NCI-H1930 (cell line): ENCODE measurements at places on chromosomes 2 and 18.

- no peak for DNase-seq
These were observed 9.7 kb upstream of the ARL5A start for GRCh38 chr2:151837926-151838325.

- no peak for DNase-seq
These were observed 1.4 kb downstream of the MBD2 start for GRCh38 chr18:54222922-54223567.

DNA sequence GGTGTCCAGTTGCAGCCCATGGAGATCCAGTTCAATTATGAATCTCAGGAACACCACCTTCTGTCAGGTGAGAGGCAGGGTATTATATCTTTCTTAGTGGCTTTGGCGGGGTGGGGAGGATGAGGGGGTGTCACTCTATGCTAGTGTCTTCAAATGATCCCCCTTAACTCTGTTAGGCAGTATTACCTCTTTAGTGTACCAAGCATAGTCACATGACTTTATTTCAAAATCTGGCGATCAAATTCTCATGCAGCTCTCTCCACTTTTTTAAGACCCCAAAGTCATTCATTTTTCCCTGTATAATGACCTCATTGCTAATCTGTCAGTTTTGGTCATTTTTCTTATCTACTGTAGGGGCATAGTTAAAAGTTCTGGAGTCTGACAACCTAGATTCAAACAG is 1.1 kb upstream of the ZSCAN30 start:
- no peak for DNase-seq

DNA sequence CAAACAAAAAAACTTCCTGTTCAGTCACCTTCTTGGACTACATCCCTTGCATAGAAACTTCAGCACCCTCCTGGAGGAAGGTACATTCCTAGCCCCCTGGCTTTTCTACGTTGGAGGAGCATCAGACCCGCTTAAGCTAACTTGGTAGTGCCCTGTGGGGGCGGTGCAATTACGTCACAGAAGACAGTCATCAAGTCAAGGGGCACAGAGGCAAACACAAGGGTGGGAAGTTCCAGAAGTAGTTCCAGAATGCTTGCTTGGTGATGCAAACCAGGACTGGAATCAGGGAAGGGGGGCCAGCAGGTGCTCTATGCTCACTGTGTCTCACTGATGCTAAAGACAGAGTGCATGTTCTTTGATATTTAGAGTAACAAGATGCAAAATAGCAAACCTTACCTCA is 15.2 kb upstream of the AGFG1 start:
- DNase-seq = no peak

- DNase-seq = peak; percentile 12
These were observed 997 bp upstream of the TGIF1 start for GRCh38 chr18:3448838-3449511.

GRCh38 chr18:22005191-22005841 is 164.1 kb upstream of the GATA6 start:
- DNase-seq = no peak

GRCh38 chr2:218036371-218036770 is 32.7 kb upstream of the RUFY4 start:
- DNase-seq = no peak

DNA sequence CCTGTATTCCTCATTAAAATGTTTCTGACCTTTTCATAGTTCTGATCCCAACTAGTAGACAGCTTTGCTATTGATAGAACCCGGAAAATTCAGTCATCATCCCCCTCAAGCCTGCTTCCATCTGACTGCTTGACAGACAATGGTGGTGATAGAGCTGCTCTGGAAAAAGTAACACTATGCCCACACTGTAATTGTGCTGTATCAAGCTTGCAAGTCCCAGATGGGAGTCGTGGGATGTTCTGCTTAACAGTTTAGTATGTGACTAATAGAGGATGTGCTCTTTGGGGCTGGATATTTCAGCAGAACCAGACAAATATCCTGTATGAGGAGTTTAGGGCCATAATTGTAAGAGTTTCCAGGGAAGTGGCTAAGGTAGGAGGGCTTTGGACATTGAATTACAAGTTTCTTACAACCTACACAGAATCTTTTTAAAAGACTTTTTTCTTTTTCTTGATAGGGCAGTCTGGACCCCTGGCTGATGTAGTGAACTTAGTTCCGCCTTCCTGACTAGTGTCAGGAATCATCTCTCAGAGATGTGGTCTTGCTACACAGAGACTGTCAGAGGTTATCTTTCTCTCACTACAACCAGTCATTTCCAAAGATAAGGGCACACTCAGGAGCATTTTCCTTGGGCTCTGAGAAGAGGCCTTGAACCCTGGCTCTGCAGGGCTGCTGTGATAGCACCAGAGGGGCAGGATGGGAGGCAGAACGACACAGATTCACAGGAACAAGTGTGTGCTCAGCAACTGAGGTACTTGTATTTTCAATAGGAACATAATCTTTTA is 158.0 kb upstream of the RBMS1 start:
- DNase-seq = no peak

DNA sequence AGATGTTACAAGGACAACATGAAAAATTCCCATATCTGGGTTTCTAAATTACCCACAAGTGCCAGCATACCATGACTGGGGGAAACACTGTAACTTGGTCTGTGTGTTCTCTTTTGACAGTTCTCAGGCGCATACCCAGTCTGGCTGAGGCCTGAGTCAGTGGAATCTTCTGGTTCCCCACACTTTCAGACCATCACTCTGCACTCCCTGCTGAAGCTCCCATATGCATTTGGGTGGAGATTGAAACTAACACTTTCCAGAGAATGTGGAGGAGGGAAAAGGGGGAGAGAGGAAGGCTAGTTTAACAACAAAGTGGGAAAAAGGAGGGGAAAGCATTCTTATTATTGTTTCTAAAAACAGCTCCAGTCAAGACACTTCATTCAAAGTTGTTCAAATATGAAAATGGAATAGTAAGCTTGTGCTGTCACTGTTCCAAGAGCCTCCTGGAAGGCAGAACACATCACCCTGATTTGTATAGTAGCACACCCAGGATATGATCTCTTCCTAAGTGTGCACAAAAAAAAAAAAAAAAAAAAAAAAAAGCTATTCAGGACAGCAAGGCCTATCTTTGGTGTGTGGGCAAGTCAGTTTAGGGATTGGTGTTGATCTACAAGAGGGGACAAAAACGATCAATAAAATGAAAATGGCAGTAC is 48.1 kb upstream of the CTIF start:
- DNase-seq = no peak

- DNase-seq = no peak
These were observed 12.6 kb downstream of the BCL2 start for GRCh38 chr18:63306819-63307550.

- DNase-seq = no peak
These were observed 6.1 kb downstream of the CFAP221 start for GRCh38 chr2:119550346-119550745.

- no peak for DNase-seq
These were observed 68.8 kb upstream of the CDC42EP3 start for GRCh38 chr2:37740164-37740739.

DNA sequence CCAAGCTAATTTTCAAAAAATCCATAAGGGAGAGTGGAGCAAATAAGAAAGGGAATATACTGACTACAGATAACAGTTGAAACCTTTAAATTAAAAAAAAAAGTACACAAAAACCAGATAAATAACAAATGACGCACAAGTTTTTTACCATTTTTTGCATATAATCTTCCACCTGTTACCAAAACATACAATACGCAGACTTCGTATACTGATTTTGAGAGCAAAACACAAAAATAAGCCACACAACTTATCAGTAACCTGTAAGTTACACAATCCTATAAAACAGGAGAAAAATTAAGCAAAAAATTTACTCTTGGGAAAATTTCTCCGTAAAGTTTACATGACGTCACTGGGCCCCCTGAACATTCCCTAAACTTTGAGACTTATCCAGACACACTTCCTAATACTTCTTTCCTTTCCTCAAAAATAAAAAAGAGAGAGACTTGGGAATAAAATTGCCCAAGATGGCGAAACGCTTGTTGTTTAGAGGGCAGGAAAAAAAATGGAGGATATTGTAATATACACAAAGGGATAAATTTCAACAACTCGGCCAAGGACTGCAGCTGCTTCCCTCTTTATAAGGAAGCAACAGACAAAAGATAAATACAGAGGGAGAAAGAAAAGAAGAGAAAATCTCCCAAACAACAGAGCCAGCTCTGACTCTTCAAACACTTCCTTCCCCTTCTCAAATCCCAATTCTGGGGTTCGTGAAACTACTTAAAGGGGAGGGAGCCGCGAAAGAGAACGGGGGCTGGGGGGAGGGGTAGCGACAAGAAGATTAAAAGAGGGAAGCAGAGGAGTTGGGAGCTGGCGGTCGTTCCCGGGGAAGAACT is 1.6 kb downstream of the BAZ2B start:
- DNase-seq = peak; percentile 53

GRCh38 chr2:10124538-10125045 is 2.1 kb downstream of the RRM2 start:
- peak; percentile 54 for DNase-seq

- no peak for DNase-seq
These were observed 32.6 kb downstream of the FBXO15 start for GRCh38 chr18:74115046-74115445.

DNA sequence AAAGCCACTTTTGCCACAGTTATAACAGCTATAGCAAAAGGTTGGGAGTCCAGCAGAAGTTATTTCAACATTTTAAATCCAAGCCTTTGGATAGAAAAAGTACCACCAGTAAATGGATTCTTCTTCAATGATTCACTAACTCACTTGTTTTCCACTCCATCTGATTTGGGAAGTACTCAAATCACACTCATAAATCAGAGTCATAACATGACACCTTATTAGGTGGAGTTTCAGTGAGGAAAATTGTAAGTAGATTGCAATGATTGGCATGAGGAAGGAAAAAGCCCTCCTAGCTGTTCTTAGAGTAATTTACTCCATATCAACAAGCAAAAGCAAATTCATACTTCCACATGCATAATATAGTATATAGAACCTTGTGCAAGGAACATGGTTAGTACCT is 132.9 kb downstream of the NR4A2 start:
- no peak for DNase-seq

DNA sequence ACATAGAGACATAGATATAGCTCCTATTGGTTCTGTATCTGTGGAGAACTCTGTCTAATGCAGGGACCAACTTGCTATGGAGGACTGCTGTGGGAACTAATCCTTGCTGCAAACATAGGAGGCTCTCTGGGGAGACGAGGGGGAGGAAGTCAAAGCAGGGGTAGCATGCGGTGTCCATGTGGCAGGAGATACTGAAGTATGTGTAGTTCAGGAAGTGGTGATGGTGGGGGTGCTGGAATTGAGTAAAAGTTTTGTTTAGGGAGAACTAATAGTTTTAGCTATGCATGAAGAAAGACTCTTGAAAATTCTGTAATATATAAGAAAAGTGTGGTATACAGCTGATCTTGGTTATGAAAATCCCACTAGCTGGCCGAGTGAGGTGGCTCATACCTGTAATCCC is 62.0 kb downstream of the ANKRD44 start:
- no peak for DNase-seq

DNA sequence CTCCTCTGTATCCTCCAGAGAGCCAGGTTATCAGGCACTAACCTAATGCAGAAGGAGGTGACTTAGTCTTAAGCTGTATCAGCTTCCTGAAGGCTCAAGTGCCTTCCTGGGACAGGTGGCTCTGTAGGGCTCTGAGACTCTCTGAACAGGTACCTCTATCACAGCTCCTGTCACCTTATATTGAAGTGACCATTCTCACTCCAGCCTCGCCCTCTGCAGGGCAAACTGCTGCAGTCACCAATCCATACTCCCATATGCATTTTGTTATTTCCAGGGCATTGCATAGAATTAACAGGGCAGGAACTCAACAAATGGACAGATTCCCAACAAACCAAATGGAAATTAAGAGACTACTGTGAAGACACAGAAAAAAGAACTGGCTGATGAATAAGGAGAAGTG is 203.0 kb upstream of the REV1 start:
- DNase-seq = no peak

DNA sequence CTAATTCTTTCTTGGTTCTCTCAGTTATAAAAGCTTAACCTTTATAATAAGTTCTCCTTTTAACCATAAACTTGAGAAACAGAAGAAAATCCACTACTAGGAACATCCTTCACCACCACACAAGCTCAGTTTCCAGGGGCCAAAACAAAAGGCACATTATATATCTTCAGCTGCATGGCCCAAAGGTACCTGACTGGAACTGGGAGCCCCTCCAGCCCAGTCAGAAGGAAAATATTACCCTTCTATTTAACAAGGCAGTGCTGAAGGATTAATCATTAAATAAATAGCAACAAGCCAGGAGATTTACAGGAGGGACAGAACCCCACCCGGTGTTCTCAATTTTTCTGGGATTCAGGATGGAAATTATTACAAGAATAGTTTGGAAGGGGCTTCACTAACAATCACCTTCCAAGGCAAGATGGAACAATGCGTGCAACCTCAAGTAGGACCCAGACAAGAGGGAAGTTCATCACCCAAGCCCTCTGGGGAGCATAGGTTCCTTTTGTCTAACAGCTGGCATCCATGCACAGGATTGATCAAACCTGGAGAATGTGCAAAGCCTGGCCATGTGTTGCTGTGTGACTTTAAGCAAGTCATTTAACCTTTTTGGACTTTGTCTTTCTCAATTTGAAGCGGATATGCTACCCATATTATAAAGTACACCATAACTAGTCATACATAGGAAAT is 159.6 kb upstream of the SETBP1 start:
- DNase-seq = no peak

GRCh38 chr18:33076601-33077000 is 303.8 kb upstream of the KLHL14 start:
- DNase-seq = no peak

DNA sequence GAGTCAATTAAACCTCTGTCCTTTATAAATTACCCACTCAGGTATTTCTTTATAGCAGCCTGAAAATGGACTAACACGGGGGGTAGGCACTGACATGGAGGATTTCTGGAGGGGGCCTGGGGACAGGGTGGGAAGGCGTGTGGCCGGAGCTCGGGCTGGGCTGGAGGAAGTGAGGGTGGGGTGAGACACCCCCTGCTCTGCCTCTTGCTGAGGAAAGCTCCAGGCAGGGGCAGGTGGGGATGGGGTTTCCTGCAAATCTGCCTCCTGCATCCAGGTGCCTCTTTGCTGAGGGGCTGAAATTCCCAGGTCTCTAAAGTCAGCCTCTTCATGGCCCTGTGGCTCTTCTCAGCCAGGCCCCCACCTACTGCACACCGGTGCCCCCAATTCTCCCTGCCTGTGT is 25.7 kb upstream of the OTOS start:
- no peak for DNase-seq

DNA sequence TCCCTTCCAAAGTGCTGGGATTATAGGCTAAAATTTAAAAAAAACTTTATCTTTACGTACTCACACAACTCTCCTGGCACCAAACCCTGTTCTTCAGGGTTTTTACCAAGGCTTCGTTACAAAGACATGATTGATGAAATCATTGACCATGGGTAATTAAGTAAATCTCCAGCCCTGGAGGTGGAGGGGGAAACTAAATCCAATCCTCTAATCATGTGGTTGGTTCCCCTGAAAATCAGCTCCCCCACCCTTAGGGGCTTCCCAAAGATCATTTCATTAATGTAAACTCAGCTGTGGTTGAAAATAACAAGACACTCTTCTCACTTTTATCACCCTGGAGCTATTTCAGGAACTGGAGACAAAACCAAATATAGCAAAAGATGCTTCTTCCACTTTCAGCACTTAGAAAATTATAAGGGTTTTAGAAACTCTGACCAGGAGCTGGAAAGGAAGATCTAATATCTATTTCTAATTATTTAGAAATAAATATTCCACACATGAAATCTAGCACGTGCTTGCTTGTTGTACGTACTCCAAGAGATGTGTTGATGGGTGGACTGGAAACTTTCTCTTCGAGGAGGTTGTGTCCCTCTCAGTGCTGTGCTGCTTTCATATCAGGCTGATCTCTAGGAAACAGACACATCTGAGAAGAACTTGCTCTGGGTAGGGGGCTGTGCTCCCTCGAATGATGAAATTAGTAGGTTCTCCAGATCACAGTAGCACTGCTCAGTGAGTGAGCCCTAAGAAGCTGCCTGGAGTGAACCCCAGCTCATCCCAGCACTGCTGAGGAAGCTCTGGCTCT is 67.2 kb downstream of the SMAD4 start:
- no peak for DNase-seq
